ENCODE measurements at places on chromosomes 6 and 20. TPM values are rescaled to one million over a fixed set of nuclear protein-coding genes. Genes with fewer than 3 reads are reported as not detected.
A peak's percentile ranks its signal among the peaks of the same experiment; 100 is the strongest.

ADGB gene
- total RNA-seq: not detected

PRRT1 gene
- 0.97 TPM for total RNA-seq

GRCh38 chr20:32988008-32988407, 16.2 kb downstream of the SUN5 start:
- peak; percentile 49 for DNase-seq

GRCh38 chr6:8536122-8536521, 100.8 kb upstream of the SLC35B3 start:
- no peak for DNase-seq

GRCh38 chr20:57928181-57928967, 218.6 kb upstream of the PMEPA1 start:
- no peak for DNase-seq

DNA sequence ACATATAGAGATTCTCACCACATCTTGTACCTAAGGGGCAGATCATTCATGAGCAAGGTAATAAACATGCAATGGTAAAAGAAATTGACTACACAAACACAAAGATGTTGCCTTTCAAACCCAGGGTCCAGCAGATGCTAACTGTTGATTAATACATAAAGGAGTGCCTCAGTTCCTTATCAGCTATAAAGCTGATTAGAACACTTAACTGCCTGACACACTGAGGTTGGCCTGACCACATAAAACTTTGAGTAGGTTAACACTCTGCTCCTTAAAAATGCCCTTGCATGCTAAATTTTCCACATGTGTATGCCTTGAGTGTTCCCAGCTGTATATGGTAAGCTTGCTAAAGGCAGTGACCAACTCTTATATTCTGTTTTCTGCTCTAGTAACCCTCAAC, 14.9 kb downstream of the CRISP2 start:
- no peak for DNase-seq

POPDC3 gene
- total RNA-seq: 35.5 TPM

GRCh38 chr20:9218531-9218961, 149.7 kb downstream of the PLCB4 start:
- DNase-seq: no peak

- DNase-seq: no peak
Observed at GRCh38 chr6:145631374-145631773, 103.9 kb downstream of the EPM2A start.

GRCh38 chr6:147510929-147511590, 2.6 kb downstream of the SAMD5 start:
- no peak for DNase-seq

DNA sequence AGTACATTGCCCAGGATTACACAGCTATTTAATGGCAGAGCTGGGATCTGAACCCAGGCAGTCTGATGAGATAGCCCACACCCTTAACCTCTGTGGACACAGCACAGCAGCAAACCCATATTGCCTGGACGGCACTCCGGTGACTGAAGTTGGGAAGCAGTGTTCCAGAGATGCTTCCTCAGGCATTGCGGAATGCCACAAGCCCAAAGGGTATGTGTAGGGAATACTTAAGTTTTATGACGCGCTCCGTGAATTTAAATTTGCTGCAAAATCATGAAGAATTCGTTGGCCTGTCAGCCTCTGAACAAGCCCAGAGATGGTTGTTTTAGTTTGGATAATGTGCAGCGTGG, 46.4 kb downstream of the PSMG4 start:
- no peak for DNase-seq

APOBEC2 gene
- 42.1 TPM for total RNA-seq

- no peak for DNase-seq
Observed at GRCh38 chr6:80792151-80792550, 685.7 kb downstream of the BCKDHB start.

GRCh38 chr6:15434263-15434662, 188.4 kb downstream of the JARID2 start:
- no peak for DNase-seq

DNA sequence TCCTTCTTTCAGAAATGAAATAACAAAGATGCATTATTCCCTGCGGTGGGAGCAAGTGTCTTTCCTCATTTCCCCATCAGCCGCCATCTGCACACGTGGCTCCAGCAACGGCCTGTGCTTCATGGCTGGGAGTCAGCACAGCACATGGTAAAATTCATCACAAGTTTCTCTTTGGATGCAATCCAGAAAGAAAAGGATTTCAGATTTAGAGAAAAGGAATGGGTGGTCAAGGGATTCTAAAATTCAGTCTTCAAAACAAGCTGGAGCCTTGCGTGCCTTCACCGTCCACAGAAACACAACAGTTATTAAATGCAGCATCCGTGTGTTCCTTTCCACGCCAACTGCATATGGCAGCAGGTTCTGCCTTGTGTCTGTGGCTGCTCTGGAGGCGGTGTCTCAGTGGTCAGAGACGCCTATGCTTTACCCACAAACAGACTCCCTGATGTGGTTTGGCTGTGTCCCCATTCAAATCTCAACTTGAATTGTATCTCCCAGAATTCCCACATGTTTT, 107.6 kb downstream of the THBS2 start:
- DNase-seq: no peak

DNA sequence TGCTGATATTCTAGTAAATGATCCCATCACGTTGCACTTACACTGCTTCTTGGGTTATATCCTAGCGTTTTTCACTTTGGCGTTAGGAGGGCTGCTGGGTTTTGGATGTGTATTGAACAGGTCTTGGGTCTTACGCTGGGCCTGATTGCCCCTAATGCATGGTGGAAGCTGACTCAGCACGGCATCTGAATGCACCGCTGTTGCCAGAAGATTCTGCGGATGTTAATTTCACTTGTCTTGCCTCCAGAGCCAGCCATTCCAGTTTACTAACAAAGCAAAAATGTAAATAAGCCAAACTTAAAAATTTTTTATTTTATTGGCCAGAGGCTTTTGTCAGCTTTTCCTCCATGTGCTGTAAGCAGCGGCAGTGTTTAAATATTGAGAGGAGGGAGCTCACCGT, 233.5 kb downstream of the TMEM242 start:
- DNase-seq: no peak

DNA sequence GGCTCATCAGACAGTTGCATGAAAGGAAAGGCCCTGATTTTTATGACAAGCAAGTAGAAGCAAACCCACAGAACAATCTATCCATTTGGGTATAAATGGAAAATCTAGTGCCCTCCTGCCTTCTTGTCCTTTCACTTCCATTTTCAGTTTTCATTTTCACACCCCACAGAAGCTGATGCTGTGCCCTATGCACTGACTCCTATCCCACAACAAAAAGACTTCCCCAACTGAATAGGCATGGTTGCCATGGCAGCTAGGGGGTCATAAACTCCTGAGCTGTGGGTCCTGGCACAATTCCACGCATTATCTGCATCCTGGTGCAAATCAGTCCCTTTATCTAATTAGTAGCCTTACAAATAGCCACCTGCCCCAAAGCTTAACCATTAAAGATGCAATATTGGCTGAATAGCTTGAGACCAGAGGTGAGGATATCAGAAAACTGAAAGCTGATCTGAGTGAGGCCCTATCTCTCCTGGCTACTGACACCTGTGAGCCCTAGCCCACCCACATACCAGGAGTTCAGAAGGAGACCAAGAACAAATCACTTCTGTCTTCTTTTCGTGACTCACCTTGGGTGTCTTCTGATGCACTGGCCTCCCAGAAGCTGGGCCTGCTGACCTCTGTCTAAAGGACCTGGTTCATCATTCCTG, 34.9 kb upstream of the HEY2 start:
- DNase-seq: no peak

ADTRP gene
- 0.18 TPM for total RNA-seq

DNA sequence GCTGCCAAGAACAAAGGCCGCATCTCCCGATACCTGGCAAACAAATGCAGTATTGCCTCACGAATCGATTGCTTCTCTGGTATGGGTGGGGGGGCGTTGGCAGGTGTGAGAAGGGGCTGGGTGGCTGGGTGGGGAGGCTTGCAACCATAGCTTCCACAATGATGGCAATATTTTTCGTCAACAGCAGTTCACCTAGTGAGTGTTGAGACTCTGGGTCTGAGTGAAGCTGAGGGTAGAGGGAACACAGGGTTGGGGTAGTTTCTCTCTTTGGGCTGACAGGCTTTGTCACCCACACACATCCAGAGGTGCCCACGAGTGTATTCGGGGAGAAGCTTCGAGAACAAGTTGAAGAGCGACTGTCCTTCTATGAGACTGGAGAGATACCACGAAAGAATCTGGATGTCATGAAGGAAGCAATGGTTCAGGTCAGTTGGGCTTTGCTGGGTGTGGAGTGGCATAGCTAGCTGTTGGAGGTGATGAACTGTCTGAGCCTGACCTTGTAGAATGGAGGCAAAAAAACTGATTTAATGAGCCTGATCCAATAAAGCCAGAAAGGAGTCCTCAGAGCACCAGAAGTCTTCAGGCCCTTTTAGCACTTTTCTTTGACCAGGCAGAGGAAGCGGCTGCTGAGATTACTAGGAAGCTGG, 4.2 kb downstream of the NOP56 start:
- DNase-seq: no peak

DNA sequence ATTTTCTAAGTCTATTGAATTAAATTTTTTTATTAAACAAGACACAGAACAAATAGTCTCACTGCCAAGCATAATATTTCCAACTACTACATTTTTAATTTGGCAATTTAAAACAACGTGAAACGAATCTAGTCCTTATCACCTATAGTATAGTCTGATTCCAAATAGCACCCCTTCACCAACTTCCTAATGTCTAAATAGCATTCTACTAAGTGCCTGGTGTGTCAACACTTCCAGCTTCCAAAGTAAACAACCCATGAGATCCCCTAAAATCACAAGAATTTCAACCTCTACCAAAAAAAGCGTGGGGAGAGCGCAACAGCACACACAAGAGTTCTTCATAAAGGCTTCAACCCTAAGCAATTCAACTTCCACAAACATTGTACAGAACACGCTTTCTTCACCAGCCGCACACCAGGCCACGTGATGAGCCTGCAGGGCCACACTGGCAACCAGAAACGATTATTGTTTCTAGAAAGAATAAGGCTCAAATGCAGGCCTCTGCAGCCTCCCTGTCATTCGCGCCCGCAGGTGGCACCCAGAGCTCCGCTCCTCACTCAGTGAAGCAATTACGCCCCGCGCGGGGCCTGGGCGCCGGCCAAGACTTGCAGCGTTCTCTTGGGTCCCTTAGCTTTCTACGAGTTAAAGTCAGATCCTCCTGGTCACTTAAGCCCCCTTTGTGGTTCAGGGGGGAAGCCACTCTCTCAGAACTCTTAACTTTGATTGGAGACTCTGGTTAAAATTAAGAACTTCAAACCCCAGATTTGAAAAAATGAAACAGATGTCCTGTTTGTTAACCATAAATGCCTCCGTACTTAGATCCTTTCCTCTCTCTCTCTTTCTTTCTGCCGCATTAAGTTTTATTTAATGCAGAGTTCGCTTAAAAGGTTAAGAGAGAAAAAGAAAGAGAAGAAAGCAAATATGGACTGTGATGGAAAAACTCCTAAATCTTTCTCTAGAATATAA, 18.3 kb downstream of the SIM1 start:
- no peak for DNase-seq

DNA sequence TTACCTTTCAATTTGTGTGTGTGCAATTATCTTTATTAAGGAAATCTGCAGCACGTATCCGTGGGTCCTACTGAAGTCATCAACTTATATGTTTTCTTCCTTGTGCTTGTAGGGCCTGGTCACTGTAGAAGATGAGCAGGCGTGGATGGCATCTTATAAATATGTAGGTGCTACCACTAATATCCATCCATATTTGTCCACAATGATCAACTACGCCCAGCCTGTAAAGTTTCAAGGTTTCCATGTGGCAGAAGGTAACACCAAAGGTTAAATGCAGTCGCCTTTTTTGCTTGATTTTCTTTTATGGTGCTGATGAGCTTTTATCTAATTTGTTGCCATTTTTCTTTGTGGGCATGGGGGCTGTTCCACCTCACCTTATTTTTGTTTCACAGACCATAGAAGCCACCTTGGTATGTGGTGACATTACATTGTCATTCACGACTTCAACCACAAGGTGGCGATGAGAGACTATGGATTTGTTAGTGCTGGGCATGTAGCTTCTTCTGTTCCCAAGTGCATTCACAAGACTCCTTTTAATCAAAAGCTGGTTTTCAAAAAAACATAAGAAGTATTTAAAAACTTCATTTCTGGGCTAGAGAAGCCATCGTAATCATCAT, 106.5 kb upstream of the LAMP5 start:
- DNase-seq: peak; percentile 24

GRCh38 chr6:44024574-44025219, 102.6 kb downstream of the MRPL14 start:
- no peak for DNase-seq

DNA sequence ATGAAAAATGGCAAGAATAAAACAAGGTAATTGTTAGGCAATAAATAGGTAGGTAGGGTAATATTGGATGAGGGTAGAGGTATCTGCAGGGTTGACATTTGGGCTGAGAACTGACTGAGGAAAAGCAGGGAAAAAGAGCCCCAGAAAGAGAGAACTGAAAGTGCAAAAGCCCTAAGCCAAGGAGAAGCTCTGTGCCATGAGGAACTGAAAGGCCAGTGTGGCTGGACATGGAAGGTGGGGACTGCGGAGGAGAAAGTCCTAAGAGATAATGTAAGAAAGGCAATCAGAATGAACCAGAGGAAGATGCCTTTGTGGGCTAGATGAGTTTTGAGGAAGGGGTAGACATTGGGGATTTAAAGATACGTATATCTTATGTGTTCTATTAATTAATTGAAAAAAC, 9.9 kb upstream of the HIVEP2 start:
- no peak for DNase-seq
